Hepatic stellate cell (primary cell): ENCODE measurements at places on chromosomes 3 and 15.

- DNase-seq = peak; percentile 60
Measured at GRCh38 chr3:62109534-62109933, 263.8 kb downstream of the FEZF2 start.

GRCh38 chr3:141455603-141456300 is 31.1 kb upstream of the RASA2 start:
- no peak for DNase-seq

GRCh38 chr3:161854232-161854771 is 357.7 kb downstream of the OTOL1 start:
- peak; percentile 9 for DNase-seq

GRCh38 chr3:168839653-168840052 is 743.9 kb upstream of the GOLIM4 start:
- no peak for DNase-seq

GRCh38 chr3:67468511-67468910 is 185.9 kb downstream of the SUCLG2 start:
- no peak for DNase-seq
